Activated T-helper 17 cell treated with anti-CD3 and anti-CD28 coated beads, Interleukin-2, amount 50 U/mL, for 72 hours (primary cell): ENCODE measurements at places on chromosomes 4 and X. TPM values are rescaled to one million over a fixed set of nuclear protein-coding genes. Genes with fewer than 3 reads are reported as not detected.

DNA sequence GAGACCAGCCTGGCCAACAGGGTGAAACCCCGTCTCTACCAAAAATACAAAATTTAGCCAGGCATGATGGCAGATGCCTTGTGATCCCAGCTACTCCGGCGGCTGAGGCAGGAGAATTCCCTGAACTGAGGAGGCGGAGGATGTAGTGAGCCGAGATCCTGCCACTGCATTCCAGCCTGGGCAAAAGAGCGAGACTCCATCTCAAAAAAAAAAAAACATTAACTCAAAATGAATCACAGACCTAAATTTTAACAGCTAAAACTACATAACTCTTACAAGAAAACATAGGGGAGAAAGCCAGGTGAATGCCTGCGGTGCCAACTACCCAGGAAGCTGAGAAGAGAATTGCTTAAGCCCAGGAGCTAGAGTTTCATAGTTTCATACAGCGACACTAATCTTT lies 54.8 kb downstream of the TMEM165 start:
- ATAC-seq = no peak

- ATAC-seq = peak; percentile 35
Measured at GRCh38 chr4:158500054-158500453, 21.6 kb upstream of the RXFP1 start.

DNA sequence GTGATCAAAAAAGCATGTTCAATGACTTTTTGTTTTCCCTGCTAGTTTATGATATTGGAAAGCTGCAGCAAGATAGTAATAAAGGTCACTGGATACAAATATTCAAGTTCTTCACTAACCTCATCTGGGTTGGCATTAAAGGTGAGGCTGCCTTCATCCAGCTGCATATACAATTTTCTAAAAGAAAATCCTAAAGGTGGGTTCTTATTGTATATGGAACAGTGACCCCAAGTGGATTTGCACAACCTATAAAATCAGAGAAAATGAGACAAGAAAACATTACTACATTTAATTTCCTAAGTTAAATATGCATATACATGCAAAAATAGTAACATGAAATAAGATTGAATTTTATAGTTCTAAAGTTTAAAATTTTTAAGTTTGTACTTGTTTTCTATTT lies 23.9 kb downstream of the FBXO8 start:
- no peak for ATAC-seq

DNA sequence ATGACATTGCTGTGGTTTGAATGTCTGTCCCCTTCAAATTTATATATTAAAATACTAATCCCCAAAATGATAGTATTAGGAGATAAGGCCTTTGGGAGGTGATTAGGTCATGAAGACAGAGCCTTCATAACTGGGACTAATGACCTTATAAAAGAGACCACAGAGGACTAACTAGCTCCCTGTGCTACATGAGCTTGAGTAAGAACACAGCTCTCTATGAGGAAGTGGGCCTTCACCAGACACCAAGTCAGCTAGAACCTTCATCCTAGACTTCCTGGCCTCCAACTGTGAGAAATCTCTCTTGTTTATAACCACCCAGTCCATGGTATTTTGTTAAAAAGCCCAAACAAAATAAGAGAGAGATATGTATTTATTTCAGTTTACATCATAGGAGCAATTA lies 242.2 kb upstream of the CTSO start:
- no peak for ATAC-seq

DNA sequence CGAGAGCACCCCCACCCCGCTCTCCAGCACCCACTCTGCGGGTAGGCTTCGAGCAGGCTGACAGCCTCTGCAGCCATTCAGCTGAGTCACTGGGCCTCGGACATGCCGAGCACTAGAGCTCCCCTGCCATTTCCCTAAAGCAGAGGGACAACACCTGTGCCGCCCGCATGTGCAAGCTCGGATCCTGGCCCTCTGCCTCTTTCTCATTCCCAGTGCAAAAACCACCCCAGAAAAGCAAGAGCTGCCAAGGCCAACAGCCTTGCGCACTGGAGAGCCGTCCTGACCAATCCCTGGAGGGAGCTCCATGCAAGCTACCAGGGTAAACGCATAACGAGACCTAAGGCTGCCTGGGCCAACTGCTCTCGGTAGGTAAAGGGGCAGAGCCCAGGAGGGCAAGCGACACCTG lies 5.3 kb downstream of the HCFC1 start:
- ATAC-seq = no peak

GRCh38 chr4:87654487-87655044 lies 4.5 kb downstream of the DMP1 start:
- no peak for ATAC-seq

DNA sequence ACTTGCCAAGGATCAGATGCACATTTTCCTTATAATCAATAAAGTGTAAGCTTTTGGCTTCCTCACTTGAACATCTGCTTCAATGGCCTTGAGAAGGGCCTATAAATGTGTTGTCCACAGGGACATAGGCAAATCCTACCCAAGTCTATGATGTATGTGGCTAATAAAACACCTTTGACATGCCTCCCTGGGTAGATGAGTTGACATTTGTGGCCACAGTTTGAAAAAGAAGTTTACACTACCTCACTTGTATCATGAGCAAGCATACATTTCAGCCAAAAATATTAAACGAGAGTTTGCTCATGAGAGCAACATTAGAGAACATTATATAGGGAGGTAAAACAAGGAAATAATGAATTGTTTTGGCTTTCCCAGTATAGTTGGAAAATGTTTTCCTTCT lies 1067.7 kb downstream of the C4orf33 start:
- no peak for ATAC-seq

- no peak for ATAC-seq
Measured at GRCh38 chrX:68588602-68589371, 58.7 kb upstream of the STARD8 start.

DNA sequence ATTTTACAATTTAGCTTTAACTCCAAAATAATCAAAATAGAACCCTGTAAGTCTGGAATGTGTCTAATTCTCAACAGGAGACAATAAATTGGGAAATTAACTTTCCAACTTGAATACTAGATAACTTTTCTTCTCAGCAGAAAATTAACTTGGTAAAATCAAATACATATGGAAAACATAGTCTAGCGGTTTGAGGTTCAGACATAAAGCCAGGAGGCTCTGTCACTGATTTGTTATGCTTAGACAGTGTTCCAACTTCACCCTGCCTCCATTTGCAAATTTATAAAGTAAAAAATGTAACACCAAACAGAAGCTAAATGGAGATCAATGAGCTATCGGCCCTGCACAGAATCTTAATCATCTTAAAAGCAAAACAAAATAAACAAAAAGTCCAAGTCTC lies 46.3 kb downstream of the TBCK start:
- no peak for ATAC-seq

GRCh38 chrX:151975228-151975593 lies 735 bp upstream of the GABRE start:
- ATAC-seq = no peak

DNA sequence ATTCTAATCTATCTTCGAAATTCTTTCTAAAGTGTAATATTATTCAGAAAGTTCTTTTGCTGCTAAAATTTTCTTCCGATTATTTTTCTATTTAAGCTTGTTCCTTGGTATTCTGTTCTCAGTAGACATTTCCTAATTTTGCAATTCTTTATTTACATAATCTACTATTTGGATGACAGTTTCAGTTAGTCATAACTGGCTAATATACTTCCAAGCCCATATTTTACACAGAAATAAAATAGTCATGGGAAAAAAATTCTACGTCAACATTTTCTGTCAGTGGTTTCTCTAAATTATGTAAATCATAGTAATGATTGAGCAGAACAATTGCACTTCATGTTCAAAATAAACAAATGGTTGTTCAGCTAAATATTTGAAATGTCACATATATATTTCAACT lies 178.0 kb upstream of the ANKRD50 start:
- ATAC-seq = no peak

- no peak for ATAC-seq
Measured at GRCh38 chrX:53795576-53795975, 109.1 kb upstream of the HUWE1 start.

DNA sequence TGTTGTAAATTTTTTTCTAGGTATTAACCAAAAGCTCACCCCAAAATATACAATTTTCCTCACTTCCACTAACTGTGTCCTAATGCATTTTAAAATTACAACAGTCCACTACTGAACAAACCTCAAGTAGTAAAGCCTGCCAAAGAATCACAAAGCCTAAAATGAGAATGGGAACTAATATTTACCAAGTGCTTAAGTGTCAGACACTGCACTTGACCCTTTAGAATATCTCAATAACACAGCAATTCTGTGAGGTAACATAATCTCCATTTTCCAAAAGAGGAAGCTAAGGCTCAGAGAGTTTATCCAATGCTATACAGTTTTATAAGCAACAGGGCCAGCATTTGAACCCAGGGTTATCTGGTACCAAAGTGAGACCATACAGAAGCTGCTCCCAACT lies 4.9 kb downstream of the SLC9A7 start:
- ATAC-seq = no peak

Gene PABPC1L2A
- total RNA-seq = not detected

Gene CPZ
- not detected for total RNA-seq

Gene C4orf51
- not detected for total RNA-seq
